ENCODE measurements at places on chromosomes 6 and 20.

GRCh38 chr6:78908621-78909020 lies 41.3 kb downstream of the IRAK1BP1 start:
- DNase-seq, result no peak

DNA sequence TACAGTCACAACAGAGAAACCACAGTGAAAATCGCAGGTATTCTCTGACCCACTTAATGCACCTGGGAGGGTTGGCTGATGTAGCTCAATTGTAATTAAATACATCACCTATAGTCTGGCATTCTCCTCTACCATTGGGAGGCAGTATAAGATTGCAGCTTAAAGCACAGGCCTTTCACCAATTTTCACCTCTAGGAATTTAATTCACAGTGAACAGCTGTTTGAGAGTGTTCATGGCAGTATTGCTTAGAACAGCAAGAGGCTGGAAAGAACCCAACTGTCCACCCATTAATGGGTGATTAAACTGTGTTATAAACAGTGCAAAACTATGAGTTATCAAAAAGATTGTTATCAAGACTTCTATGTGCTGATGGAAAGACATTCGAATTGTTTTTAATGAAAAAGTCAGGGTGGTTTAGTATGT lies 2.0 kb downstream of the EDEM2 start:
- DNase-seq, result peak; percentile 35

- no peak for DNase-seq
These were observed 53.5 kb downstream of the RAB44 start for GRCh38 chr6:36751091-36751490.

GRCh38 chr20:46691196-46691595 lies 2.0 kb upstream of the TP53RK start:
- DNase-seq, result no peak
